ENCODE measurements at places on chromosomes 1 and 21.

GRCh38 chr1:29238620-29239002 is 2.3 kb downstream of the PTPRU start:
- no peak for DNase-seq

- DNase-seq, result peak; percentile 79
These were observed 75.4 kb downstream of the ABCA4 start for GRCh38 chr1:94045465-94046056.

- no peak for DNase-seq
These were observed 51.3 kb downstream of the ARHGEF11 start for GRCh38 chr1:156994277-156994676.

DNA sequence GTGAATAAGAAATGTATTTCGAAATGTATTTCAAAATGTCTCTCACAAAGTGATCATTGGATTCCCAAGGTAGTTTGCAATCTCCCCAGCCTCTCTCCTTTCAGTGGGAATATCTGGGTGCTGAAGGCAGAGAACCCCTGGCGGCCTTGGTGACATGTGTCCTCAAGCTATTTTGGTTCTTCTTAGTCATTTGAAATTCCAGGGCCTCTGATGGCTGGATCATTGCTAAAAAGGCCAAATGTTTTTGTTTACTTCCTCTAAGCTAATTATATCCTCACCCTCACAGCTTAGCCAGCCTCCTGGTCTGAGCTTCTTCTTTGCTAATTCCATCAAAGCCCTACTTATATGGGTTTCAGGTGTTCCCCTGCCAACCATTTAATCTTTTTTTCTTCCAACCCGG is 71.2 kb downstream of the LRRC40 start:
- DNase-seq, result no peak

GRCh38 chr1:91015794-91016550 is 5.9 kb downstream of the ZNF644 start:
- no peak for DNase-seq

DNA sequence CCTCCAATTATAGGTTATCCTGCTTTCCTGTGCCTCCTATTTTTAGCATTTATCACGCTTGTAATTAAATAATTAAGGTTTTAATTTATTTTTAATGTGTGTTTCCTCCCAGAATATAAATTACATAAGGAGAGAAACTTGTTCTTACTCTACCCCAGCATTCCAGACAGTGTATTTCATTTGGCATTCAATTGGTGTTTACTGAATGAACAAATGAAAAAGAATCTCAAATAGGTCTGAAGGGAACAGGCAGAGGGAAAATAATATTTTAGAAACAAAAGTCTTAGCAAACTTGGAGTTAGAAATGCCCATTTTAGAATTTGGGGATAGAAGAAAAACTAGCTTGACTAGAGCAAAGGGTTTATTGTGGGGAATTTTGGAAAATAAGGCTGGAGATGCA is 9.9 kb upstream of the RSRP1 start:
- DNase-seq, result no peak

DNA sequence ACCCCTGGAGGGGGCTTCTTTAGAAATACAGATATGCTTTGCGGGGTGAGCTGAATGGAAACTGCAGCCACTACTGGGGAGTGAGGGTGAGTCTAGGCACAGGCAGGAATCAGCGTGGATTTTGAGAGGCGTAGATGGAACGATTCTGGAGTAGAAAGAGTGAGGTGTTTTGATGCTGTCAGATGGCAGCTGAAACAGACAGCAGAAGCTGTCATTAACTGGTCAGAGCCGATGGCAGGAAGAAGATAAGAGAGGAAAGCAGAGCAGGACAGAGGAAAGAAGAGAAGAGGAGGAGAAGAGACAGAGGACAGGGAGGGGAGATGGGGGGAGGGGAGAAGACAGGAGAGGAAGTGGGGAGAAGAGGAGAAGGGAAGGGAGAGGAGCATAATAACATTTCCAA is 138.5 kb downstream of the LRIG2 start:
- DNase-seq, result no peak

DNA sequence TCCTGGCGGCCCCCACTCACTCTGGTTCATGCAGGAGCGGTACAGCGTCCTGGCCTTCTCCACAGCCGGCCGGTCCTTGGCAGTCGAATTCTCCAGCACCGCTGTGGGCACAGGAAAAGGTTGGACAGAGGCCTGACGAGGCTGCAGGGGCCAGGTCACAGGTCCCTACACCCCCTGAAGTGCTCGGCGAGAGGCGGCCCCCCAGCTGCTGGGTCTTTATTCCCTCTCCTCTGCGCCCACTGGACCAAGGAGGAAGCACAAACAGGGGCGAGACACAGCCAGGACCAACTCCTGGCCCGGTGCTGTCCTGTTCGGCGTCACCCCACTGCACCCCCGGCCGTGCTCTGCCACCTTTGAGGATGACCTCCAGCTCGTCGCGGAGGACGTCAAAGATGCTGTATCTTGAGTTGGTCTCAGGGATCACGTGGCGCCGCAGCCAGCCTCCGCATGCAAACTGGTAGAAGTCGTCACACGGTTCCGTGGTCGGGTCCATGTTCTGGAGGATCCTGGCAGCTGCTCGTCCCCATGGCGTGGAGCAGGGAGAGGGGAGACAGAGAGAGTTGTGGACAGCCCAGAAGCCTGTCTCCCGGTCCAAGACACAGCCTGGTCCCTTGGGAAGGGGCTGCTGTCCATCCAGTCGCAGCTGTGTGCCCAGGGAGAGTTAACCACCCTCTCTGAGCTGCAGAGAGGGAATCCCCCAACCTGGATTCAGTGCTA is 22.9 kb downstream of the PRXL2B start:
- DNase-seq, result no peak

GRCh38 chr1:208219659-208220282 is 24.4 kb downstream of the PLXNA2 start:
- no peak for DNase-seq

- no peak for DNase-seq
These were observed 4.0 kb downstream of the FOXO6 start for GRCh38 chr1:41365320-41365633.

DNA sequence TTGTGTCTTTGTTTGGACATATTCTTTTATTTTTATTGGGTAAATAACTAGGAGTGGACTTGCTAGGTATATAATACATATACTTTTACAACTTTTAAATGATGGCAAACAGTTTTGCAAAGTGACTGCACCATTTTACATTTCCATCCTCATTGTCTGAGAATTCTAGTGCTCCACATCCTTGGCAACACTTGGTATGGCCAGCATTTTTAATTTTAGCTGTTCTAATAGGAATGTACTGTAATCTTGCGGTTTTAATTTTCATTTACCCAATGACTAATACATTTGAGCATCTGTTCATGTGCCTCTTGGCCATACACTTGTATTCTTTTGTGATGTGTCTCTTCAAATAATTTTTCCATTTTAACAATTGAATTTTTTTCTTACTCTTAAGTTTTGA is 37.0 kb upstream of the ATP6V1G3 start:
- DNase-seq, result no peak

GRCh38 chr1:1116701-1117468 is 996 bp upstream of the C1orf159 start:
- DNase-seq, result no peak

- no peak for DNase-seq
These were observed 124.2 kb downstream of the RUNX1 start for GRCh38 chr21:34924771-34925419.

DNA sequence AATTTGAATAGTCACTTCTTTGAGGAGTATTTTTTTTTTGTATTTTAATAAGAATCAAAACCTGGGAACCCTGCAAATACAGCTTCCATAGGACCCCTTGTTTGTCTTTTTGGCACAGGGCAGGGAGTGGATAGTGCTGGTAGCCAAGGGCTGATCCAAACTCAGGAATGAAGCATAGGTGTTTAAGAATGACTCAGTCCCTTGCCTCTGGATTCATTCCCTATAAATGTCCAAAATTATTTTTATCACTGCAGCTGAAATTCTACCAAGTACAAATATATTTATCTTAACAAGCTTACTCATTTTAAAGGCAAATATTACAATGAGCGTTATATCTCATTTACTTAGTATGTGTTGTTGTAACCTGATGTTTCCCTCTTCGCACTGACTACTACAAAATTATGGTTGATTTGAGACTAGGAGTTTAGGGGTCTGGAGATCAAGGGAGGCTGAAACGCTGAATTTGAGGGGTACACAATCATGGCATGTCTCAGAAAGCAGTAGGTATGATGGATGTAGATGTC is 278.6 kb upstream of the LYPLAL1 start:
- no peak for DNase-seq

- peak; percentile 74 for DNase-seq
These were observed 163.4 kb upstream of the USP24 start for GRCh38 chr1:55378582-55378981.

- DNase-seq, result no peak
These were observed 148.1 kb upstream of the CTTNBP2NL start for GRCh38 chr1:112247961-112248360.

GRCh38 chr1:167092653-167093052 is 1.2 kb upstream of the STYXL2 start:
- no peak for DNase-seq

DNA sequence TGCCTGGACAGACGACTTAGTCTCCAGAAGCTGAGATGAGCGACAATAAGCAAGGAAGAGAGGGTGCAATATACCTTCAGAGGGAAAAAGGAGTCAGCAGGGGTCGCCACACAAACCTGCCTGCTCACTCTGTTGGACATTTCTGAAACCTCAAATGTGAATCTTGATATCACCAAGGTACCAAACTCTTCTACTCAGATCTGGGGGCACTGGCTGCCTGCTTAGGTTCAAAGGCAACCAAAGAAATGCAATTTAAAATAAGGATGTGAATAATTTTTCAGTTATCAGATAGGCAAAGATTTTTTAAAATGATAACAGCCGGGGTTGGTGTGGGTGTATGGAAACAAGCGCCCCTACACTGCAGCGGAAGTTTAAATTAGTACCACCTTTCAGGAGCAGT is 164.2 kb downstream of the HIVEP3 start:
- DNase-seq, result no peak

DNA sequence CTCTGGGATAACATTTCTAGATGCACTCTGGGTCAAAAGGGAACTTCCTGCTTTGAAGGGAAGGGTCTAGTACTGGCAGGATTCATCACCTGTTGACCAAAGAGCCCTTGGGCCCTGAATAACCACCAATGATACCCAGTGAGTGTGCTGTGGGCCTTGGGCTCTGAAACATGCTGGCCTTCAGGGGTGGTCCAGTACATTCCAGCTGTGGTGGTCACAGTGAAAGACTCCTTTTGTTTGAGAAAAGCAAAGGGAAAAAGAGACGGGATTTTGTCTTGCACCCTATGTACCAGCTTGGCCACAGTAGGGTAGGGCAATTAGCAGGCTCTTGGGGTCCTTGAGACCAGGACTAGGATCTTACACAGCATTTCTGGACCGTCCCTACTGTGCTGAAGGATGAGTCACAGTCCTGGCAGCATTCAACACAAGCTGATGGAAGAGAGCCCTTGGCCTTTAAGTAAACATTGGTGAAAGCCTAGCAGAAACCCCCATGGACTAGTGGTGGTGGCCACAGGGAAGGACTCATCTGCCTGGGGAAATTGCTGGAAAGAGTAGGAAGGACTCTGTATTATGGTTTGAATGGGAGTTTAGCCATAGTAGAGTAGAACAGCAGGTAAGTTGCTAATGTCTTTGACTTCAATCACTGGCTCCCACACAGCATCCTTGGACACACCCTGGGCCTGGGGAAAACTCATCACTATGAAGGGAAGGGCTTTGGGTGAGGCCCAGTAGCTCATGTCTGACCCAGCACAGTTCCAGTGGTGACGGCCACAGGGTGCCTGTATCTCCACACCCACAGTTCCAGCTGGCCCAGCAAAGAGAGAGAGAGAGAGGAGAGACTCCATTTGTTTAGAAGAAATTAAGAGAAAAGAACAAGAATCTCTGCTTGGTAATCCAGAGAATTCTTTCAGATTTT is 87.5 kb downstream of the COL24A1 start:
- no peak for DNase-seq

DNA sequence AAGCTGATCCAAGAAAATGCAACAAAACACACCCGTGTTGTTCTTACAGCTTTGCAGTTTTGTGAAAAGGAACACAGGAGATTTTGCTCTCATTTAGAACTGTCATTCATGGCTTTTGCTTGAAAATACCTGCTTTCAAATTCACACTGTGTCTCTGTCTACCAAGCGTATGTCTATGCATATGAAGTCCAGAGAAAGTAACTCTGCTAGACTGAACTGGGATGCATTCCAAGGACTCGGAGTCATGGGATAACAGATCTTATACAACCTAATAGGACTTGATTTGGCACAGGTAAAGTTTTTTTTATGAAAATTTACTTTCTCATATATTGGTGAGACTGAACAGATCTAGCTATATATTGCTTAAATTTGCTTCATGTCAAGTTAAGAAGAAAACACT is 102.4 kb downstream of the PTGER3 start:
- no peak for DNase-seq

DNA sequence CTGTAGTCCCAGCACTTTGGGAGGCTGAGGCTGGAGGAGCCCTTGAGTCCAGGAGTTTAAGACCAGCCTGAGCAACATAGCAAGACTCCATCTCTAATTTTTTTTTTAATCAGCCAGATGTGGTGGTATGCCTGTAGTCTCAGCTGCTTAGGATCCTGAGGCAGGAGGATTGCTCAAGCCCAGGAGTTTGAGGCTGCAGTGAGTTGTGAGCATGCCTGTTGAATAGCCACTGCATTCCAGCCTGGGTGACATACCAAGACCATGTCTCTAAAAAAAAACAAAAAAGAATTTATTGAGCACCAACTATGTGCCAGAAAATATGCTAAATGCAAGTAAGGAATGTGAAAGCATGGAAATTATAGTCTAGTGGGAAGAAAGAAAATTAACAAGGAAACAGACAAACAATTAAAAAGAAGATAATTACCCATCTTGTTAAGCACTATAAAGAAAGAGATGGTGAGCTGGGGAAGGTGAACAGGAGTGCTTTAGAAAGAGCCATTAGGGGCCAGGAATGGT is 104.0 kb upstream of the ZNF678 start:
- no peak for DNase-seq

- DNase-seq, result no peak
These were observed 10.1 kb downstream of the HSPG2 start for GRCh38 chr1:21926814-21927532.

GRCh38 chr1:4044967-4045366 is 144.9 kb upstream of the C1orf174 start:
- DNase-seq, result no peak
